ENCODE measurements at places on chromosomes 6 and 20.

DNA sequence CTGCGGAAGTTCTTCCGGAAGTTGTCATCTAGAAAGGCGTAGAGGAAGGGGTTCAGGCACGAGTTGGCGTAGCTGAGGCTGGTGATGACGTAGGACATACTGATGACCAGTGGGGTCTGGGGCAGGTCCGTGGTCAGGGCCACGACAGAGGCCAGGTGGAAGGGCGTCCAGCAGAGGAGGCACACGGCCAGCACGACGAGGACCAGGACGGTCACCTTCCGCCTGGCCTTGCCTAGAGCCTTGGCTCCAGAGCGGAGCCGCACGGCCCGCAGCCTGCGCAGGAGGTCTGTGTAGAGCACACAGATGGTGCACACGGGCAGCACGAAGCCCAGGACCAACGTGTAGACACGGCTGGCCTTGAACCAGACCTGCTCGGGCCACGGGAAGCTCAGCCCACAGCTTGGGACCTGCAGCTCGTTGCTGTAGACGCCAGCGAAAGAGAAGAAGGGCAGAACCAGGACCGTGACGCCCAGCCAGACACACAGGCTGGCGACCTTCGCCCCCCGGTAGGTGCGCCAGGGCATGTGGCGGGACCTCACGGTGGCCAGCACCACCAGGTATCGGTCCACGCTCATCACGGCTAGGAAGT, 1.4 kb downstream of the NPBWR2 start:
- DNase-seq: no peak
- H3K36me3 ChIP-seq: no peaks in the 10 kb centered on the region
- H3K27ac ChIP-seq: no peak overlapping the region
- H3K27me3 ChIP-seq: peaks cover 74% of the 10 kb centered on the region

GRCh38 chr6:148144917-148145521, 197.6 kb upstream of the SASH1 start:
- H3K27me3 ChIP-seq: no peaks in the 10 kb centered on the region
- H3K27ac ChIP-seq: no peak overlapping the region

GRCh38 chr6:138528137-138528536, 28.8 kb upstream of the NHSL1 start:
- peaks cover 2% of the 10 kb centered on the region for H3K4me1 ChIP-seq
- no peak overlapping the region for H3K27ac ChIP-seq
- no peaks in the 10 kb centered on the region for H3K27me3 ChIP-seq
- DNase-seq: no peak
- no peak overlapping the region for H3K4me3 ChIP-seq

- peak overlapping the region; percentile 16 for H3K27ac ChIP-seq
- no peaks in the 10 kb centered on the region for H3K27me3 ChIP-seq
- no peak for DNase-seq
These were observed 70.2 kb downstream of the BMP2 start for GRCh38 chr20:6837730-6838129.

- no peaks in the 10 kb centered on the region for H3K4me1 ChIP-seq
- H3K27ac ChIP-seq: no peak overlapping the region
- no peak for DNase-seq
- no peak overlapping the region for H3K4me3 ChIP-seq
- H3K36me3 ChIP-seq: no peaks in the 10 kb centered on the region
- peaks cover 75% of the 10 kb centered on the region for H3K27me3 ChIP-seq
These were observed 64.4 kb upstream of the KCNG1 start for GRCh38 chr20:51087266-51087665.

GRCh38 chr20:62764156-62764935, 31.9 kb upstream of the MRGBP start:
- no peaks in the 10 kb centered on the region for H3K36me3 ChIP-seq
- peaks cover 12% of the 10 kb centered on the region for H3K4me1 ChIP-seq
- H3K27ac ChIP-seq: no peak overlapping the region
- no peak for DNase-seq

DNA sequence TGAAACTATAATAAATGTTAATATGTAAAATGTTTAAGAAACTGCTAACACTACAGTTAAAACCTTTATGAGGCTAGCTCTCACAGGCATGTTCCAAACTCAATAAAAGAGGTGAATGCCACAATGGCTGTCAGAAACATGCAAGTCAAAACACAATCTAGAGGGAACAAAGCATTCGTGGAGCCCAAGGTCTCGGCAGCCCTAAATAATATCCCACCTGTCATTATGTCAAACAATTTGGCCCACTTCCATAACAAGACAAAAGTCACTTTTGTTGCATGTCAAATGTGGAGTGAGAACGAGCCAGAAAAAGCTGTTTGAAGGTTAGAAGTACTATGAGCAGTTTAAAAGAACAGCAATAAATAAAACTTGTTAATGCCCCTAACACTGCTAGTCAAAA, 181.9 kb downstream of the GMDS start:
- H3K27me3 ChIP-seq: no peaks in the 10 kb centered on the region
- no peak overlapping the region for H3K4me3 ChIP-seq
- no peak for DNase-seq
- no peak overlapping the region for H3K27ac ChIP-seq
- H3K36me3 ChIP-seq: no peaks in the 10 kb centered on the region
- peaks cover 7% of the 10 kb centered on the region for H3K4me1 ChIP-seq

DNA sequence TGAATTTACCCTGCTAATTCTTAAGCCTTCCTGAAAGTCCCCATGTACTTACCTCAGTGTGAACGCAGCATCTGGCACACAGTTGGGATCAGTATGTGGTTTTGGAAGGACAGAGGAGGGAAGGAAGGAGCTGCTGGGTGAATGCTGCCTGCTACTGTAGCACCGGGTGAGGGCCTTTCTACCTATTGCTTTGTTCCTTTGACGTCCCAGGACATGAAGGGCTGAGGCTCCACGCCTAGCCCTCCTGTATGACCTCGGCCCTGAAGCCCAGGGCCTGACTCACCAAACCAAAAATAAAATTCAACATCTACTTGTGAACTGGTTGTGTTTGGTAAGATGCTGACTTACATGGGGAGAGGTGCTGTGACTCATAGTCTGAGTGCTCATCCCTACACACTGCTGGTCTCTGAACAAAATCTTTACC, 51.1 kb downstream of the ARID1B start:
- H3K4me1 ChIP-seq: peaks cover 15% of the 10 kb centered on the region
- H3K4me3 ChIP-seq: peak overlapping the region; percentile 35
- H3K27ac ChIP-seq: peak overlapping the region; percentile 56
- peak; percentile 92 for DNase-seq
- peaks cover 11% of the 10 kb centered on the region for H3K36me3 ChIP-seq
- no peaks in the 10 kb centered on the region for H3K27me3 ChIP-seq

GRCh38 chr6:2020909-2021308, 224.5 kb downstream of the GMDS start:
- DNase-seq: no peak
- peaks cover 4% of the 10 kb centered on the region for H3K4me1 ChIP-seq
- H3K36me3 ChIP-seq: no peaks in the 10 kb centered on the region
- no peak overlapping the region for H3K4me3 ChIP-seq

- no peak for DNase-seq
- H3K27ac ChIP-seq: no peak overlapping the region
- H3K36me3 ChIP-seq: no peaks in the 10 kb centered on the region
- H3K27me3 ChIP-seq: no peaks in the 10 kb centered on the region
- H3K4me1 ChIP-seq: peaks cover 4% of the 10 kb centered on the region
These were observed 107.9 kb upstream of the CARMIL1 start for GRCh38 chr6:25171301-25171700.

GRCh38 chr6:122998403-122998975, 2.5 kb downstream of the CLVS2 start:
- no peak overlapping the region for H3K27ac ChIP-seq
- H3K4me1 ChIP-seq: peaks cover 11% of the 10 kb centered on the region
- peaks cover 43% of the 10 kb centered on the region for H3K27me3 ChIP-seq
- H3K36me3 ChIP-seq: no peaks in the 10 kb centered on the region
- H3K4me3 ChIP-seq: no peak overlapping the region

GRCh38 chr6:7254980-7255835, 57.8 kb downstream of the SSR1 start:
- H3K36me3 ChIP-seq: peaks cover 23% of the 10 kb centered on the region
- no peak overlapping the region for H3K4me3 ChIP-seq
- H3K27me3 ChIP-seq: no peaks in the 10 kb centered on the region
- peaks cover 13% of the 10 kb centered on the region for H3K4me1 ChIP-seq
- H3K27ac ChIP-seq: no peak overlapping the region

- no peak overlapping the region for H3K4me3 ChIP-seq
- H3K27me3 ChIP-seq: peaks cover 82% of the 10 kb centered on the region
- DNase-seq: no peak
- peaks cover 9% of the 10 kb centered on the region for H3K4me1 ChIP-seq
- no peaks in the 10 kb centered on the region for H3K36me3 ChIP-seq
These were observed 8.0 kb upstream of the RAET1L start for GRCh38 chr6:150033207-150033771.

DNA sequence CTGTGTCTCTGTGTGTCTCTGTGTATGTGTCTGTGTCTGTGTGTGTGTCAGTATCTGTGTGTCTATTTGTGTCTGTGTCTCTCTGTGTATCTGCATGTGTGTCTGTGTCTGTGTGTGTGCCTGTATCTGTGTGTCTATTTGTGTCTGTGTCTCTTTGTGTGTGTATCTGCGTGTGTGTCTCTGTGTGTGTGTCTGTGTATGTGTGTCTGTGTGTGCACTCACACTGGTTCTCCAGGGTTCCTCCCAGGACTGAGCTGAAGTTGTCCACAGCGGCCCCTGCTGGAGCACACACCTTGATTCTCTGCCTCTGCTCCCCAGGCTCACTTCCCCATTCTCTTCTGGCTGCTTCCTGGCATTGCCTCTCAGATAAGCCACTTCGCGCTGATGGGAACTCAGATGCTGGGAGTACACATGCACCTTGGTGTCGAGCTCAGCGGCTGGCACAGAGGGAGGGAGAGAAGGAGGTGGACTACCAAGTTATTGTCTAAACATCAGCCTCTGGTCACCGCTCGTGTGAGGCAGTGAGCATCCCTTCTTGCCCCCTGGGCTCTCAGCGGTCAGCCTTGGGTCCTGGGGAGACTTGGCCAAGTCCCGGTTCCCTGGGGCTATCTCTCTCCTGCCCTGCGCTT, 104.9 kb upstream of the NXT1 start:
- peaks cover 5% of the 10 kb centered on the region for H3K4me1 ChIP-seq
- no peak overlapping the region for H3K27ac ChIP-seq
- no peak overlapping the region for H3K4me3 ChIP-seq
- no peaks in the 10 kb centered on the region for H3K36me3 ChIP-seq
- peak; percentile 65 for DNase-seq

DNA sequence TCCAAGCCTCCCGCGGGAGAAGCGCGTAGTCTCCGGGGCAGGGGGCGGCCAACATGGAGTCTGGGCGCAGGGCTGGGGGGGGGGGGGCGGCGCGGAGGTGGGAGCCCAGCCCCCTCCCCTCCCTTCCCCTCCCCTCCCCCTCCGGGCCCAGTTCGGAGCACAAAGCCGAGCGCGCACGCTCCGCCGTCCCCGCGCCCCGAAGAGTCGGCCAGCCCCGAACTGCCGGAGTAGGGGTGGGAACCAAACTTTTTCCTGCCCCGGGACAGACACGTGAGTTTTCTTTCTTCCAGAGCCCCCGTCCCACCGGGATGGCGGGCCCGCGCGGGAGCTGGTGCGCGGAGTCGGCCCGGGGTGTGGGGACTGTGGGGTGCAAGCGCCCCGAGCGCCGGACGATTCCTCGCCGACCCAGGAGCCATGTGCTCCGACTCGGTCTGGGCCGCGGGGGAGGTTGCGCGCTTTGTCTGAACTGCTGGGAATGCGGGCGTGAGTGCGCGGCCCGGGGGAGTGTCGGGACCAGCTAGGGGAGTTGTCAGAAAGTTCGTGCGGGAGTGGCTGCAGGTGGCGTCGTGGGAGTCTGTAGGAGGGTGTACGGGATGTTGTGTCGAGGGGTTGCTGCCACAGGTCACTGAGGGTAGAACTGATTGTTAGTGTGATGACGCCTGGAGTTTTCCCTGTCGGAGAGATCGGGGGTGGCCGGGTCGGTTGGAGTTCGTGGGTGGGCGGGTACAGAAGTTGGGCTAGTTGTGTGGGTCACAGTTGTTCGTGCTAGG, 1.2 kb downstream of the TGIF2 start:
- peak overlapping the region; percentile 76 for H3K4me3 ChIP-seq
- peaks cover 7% of the 10 kb centered on the region for H3K36me3 ChIP-seq
- H3K4me1 ChIP-seq: peaks cover 26% of the 10 kb centered on the region
- no peaks in the 10 kb centered on the region for H3K27me3 ChIP-seq
- DNase-seq: peak; percentile 72
- peak overlapping the region; percentile 64 for H3K27ac ChIP-seq

DNA sequence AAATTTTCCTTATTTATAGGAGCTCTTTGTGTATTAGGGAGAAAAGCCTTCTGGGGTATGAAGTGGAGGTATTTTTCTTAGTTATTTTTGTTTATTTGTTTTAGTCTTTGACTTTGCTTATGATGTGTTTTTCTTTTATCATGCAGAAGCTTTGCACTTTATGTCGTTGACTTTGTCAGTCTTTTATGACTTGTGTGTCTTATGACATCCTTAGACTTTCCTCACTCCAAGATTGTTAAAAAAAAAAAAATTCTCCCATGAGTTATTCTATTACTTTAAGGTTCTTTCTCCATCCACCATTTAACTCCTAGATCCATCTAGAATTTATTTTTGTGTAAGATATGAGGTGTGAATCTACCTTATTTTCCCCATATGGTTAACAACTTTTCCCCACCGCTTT, 36.6 kb downstream of the BICRAL start:
- no peaks in the 10 kb centered on the region for H3K4me1 ChIP-seq
- DNase-seq: no peak
- no peaks in the 10 kb centered on the region for H3K36me3 ChIP-seq
- H3K27ac ChIP-seq: no peak overlapping the region

- H3K27ac ChIP-seq: no peak overlapping the region
- peaks cover 15% of the 10 kb centered on the region for H3K36me3 ChIP-seq
- peaks cover 6% of the 10 kb centered on the region for H3K4me1 ChIP-seq
- H3K27me3 ChIP-seq: peaks cover 4% of the 10 kb centered on the region
These were observed 20.9 kb downstream of the L3MBTL1 start for GRCh38 chr20:43528258-43528875.

DNA sequence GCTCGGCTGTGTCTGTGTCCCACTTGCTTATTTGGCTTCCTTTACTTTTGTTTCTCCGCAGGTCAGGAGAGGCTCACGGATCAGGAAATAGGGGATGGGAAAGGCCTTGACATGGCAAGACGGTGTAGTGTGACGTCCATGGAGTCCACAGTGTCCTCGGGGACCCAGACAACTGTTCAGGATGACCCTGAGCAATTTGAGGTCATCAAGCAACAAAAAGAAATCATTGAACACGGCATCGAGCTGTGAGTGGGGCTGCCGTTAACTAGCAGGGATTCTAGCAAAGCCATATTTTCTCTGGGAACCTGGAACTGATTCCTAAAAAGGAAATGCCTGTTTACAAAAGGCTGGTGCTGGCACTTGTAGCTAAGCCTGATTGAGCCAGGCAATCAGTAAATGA, 54.4 kb downstream of the ARFGEF2 start:
- peak; percentile 59 for DNase-seq
- H3K27me3 ChIP-seq: no peaks in the 10 kb centered on the region
- no peak overlapping the region for H3K27ac ChIP-seq
- H3K36me3 ChIP-seq: peaks cover 15% of the 10 kb centered on the region
- H3K4me3 ChIP-seq: no peak overlapping the region

- peaks cover 22% of the 10 kb centered on the region for H3K4me1 ChIP-seq
- peaks cover 2% of the 10 kb centered on the region for H3K27me3 ChIP-seq
- H3K4me3 ChIP-seq: no peak overlapping the region
These were observed 19.2 kb downstream of the MRPS18A start for GRCh38 chr6:43668151-43669028.

All from mesenchymal stem cell (in vitro differentiated cells and primary cell).